Karpas-422 (cell line): ENCODE measurements at places on chromosomes 7 and 10.

DNA sequence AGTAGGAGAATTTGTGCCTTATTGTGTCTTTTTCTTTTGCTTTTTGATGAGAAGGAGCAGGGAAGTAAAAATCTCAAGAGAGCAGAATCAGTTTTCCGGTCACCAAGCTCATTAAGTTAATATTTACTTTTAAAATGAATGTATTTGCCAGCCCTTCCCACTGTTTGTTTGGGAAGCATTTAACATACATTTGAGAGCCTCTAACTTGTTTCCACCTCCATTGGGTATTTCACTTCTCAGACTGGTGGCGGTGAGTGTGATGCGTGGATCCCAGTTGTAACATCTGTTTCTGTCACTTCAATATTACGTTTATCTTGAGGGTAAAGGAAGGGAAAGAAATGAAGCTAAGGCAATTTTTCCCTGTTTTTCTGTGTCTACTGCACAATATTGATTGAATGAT is 22.8 kb downstream of the CDK14 start:
- no peak for DNase-seq

DNA sequence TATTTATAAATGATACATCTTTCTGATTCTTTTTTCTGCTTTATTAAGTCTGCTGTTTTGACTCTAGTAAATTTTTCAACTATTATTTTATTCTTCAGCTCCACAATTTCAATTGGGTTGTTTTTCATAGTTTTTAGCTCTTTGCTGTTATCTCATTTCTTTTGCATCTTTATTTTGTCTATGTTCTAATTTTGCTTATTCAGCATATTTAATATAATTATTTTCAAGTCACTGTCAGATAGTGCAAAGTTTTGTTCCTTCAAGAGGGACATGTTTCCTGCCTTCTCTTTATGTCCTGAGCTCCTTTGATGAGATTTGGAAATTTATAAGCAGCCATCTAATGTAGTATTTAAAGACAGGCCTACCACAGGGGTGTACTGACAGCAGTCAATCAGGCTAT is 131.5 kb upstream of the ZNF722 start:
- no peak for DNase-seq

- DNase-seq = no peak
Observed at GRCh38 chr7:6551016-6551511, at the start of gene GRID2IP. Gene GRID2IP (minus strand): TSS chr7:6551461. CDS start chr7:6551436, 25 bp downstream.

DNA sequence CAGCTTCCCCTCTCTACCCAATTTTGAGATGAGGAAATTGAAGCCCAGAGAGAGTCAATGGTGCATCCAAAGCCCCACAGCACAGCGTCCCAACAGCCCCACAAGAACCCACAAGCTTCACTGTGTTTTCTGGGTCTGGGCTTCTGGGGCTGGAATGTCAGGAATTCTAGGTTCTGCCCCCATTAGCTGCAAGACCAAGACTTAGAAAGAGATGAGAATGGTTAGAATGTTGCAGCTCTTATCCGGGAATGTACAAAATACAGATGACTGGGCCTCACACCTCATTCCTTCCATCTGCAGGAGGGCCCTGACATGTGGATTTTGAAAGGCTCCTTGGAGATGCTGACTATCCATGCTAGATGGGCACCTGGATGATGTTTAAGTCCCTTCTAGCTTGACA is 6.0 kb upstream of the SGPL1 start:
- DNase-seq = no peak

- DNase-seq = no peak
Observed at GRCh38 chr7:14289957-14290356, 300.5 kb upstream of the ETV1 start.

DNA sequence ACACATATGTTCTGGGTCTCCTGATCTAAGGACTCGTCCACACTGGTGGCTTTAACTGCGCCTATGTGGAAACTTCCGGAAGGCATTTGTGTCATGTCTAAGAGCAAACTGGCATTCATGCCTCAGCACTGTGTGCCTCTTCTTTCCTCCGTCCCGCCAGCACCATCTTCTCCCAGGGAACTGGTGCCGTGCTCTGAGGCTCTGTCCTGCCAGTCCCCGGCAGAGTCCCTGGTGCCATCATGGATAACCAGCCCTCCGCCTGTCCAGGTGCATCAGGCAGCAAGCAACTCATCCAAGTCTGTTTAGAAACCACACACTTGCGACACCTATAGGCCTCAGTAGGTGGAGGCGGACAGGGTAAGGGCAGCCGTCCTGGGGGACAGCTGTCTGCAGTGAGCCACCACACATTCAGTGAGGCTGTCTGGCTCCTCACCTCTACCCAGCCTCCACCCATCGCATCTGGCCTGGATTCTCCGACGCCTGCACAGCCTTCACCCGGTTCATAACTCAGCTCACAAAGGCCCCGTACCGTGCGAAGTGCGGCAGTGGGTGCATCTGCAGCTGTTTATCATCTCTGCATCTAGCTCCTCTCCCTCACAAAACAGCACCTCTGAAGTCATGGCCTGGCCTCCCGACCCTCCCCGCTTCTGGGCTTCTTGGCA is 162.7 kb downstream of the DIP2C start:
- peak; percentile 73 for DNase-seq

GRCh38 chr7:44749992-44750391 is 1.3 kb downstream of the ZMIZ2 start:
- no peak for DNase-seq

DNA sequence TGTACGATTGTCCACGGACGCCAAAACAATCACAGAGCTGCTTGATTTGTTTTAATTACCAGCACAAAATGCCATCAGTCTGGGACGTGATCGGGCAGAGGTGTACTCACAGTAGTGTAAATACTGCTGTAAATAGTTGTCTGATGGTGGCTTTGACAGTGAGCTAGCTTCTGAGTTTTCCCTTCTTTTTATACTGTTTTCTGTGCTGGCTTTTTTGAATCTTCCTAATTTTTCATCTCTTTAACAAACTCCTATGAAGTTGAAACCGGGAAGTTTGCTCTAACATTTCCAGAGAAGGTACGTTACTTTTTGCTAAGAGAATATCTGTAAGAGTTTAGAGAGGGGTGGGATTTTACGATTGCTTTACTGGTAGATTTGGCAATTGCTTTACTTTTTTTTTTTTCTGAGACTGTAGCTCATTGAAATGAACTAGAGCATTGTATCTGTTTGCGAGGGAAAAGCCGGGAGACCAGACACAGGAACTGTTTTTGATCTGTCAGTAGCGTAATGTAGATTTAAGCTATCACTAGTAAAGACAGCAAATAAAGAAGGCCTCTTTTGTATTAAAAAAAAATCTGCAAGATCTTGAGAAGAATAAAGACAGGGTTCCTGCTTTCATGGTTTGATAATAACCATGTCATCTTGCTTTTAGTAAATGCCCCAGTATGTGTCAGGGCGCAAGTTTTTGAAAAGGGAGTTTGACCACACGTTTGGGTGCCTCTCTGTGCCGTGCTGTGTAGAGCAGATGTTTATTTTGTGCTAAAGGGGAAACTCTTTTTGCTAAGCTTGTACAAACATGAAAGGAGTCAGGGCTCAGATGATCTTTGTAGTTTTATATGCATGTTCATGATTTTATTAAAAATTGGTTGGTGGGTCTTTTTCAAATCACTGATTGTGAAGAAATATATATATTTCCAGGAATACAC is 712 bp downstream of the FOXP2 start:
- no peak for DNase-seq

- no peak for DNase-seq
Observed at GRCh38 chr7:130900471-130901076, 166.6 kb upstream of the KLF14 start.

- no peak for DNase-seq
Observed at GRCh38 chr10:47029181-47030009, 118.2 kb downstream of the PTPN20 start.

DNA sequence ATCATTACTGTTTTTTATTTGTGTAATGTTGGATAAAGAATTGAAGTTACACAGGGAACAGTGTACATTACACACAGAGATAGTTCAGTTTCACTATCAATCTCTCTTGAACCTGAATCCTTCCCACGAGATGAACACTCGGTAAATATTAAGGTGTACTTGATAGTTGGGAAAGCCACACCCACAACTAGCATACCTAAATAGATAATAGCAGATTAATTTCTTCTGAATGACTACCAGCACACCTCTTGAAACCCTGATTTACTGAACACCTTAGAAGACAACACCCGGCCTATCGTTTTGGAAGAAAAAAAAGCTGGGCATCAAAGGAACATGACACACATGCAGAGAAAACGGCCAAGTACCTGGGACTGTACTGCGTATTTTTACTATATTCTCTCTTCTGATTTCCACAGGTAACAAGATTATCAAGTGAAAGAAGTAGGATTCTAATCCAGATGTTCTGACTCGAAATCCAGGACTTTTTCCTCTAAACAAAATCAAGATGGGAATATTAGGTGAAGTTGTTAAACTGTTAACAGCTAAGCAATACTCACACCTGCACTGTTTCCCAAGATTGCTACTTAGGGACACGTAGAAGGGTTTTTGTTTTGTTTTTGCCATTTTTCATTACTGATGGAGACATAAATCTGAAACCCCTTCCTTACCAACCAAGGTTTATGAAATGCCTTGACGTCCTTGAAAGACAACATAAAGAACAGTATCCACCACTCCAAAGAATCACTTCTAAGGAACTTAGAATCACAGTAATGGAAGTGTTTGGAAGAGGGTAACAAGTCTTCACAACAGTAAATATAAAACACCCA is 1.0 kb downstream of the CCDC186 start:
- DNase-seq = no peak

- DNase-seq = no peak
Observed at GRCh38 chr10:43952760-43953159, 304.1 kb upstream of the ZNF32 start.

DNA sequence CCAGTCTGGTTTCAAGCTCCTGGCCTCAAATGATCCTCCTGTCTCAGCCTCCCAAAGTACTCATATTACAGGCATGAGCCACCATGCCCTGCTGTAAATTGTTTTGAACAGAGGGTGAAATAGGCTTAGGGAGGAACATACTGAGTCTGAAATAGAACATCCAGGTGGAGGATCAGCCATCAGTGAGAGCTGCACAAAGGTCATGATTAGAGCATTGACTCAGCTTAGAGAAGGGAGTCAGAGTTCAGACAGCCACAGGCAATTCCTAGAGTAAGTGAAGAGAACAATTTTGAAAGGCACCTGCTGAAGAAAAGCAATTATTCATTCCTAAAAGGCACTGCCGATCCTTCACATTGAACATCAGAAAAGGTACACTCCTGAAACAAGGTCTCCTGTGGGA is 15.9 kb upstream of the NEBL start:
- DNase-seq = no peak

DNA sequence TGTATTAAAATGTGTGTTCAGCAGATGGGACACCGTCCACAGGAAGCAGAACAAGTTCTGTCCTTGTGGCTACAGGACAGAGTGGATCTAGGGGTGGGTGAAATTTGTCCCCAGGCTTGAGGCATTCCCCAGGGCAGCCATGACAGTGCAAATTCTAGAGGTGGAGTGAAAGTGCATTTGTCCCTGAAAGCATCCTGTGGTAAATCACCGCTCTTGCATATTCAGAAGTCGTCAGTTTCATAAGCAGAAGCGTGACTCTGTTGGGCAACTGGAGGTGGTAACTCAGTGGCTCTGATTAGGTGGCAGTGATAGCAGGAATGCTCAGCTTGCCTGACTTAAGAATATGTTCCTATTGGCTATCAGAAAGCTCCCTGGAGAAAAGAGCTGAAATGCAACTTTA is 96.6 kb downstream of the SNX10 start:
- DNase-seq = no peak

DNA sequence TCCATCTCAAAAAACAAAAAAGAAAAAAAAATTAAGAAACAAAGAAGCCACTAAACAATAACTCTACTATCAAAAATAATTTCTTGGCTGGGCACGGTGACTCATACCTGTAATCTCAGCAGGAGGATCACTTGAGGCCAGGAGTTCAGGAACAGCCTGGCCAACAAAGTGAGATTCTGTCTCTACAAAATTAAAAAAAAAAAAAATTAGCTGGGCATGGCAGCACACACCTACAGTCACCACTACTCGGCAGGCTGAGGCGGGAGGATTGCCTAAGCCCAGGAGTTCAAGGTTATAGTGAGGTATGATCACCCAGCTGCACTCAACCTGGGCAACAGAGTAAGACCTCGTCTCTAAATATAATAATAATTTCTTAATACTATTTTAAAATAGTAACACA is 69.0 kb downstream of the PARD3 start:
- no peak for DNase-seq

DNA sequence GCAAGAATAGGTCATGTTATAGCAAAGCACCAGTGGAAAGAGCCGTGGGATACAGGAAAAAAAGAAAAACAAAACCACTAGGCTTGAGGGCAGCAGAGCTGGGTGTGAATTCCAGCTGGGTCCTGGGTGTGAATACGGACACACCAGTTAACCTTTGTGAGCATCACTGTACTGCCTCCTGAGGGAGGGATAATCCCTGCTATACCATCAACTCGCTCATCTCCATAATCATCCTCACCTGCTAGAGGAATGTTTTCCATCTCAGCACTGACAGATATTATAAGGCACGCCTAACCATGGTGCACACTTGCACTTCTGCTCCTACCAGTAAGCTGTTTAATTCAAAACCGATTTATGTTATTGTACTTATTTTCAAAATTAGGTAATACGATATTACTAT is 62.2 kb downstream of the GSAP start:
- DNase-seq = no peak

GRCh38 chr7:123748171-123748733 is 551 bp downstream of the WASL start:
- DNase-seq = peak; percentile 73

- no peak for DNase-seq
Observed at GRCh38 chr10:31622978-31623377, 304.0 kb downstream of the ZEB1 start.

DNA sequence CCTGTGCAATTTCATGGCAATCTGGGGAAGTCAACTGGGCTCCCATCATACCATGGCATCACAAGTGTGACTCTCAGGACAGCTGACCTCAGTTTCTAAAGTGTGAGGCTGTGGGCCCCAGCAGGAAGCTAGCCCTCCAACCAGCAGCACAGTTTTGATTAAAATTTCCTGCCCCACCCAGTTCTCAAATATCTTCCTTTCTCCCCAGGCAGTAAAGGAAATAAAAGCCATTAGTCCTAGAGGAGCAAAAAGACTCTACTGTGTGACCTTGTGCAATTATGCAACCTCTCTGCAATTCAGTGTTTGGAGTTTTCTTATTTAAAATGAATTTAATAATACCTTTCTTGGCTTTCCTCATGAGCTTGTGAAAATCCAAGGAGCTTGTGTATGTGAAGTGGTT is 143.1 kb upstream of the CDCA7L start:
- DNase-seq = no peak

- no peak for DNase-seq
Observed at GRCh38 chr10:116353817-116354216, 29.6 kb downstream of the CCDC172 start.

GRCh38 chr10:47339759-47340607 is 8.2 kb upstream of the RBP3 start:
- DNase-seq = no peak

GRCh38 chr10:1160561-1161314 is 104.6 kb downstream of the WDR37 start:
- no peak for DNase-seq

GRCh38 chr10:44862006-44862751 is 49.0 kb upstream of the TMEM72 start:
- no peak for DNase-seq

GRCh38 chr10:35005868-35006267 is 84.3 kb downstream of the CUL2 start:
- DNase-seq = no peak
